ENCODE measurements at places on chromosomes 5 and 9.

DNA sequence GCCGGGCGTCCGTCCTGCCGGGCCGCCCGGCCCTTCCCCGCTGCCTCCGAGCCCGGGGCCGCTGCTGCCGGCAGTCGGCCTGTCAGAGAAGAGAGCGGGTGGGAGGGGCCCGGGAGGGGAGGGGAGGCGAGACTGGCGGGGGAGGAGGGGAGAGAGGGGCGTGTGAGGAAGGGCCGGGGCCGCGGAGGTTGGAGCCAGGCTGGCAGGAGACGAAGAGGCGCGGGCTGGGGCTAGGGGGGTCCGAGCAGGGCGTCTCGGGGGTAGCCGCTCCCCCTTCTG, 570 bp downstream of the CREBRF start:
- DNase-seq: no peak

GRCh38 chr5:9864791-9865190, 234.6 kb upstream of the TAS2R1 start:
- DNase-seq: no peak

GRCh38 chr5:168881427-168882149, 302.4 kb upstream of the PANK3 start:
- no peak for DNase-seq

- no peak for DNase-seq
These were observed 15.6 kb upstream of the COL23A1 start for GRCh38 chr5:178605788-178606187.

- no peak for DNase-seq
These were observed 44.4 kb downstream of the BNC2 start for GRCh38 chr9:16825971-16826625.

DNA sequence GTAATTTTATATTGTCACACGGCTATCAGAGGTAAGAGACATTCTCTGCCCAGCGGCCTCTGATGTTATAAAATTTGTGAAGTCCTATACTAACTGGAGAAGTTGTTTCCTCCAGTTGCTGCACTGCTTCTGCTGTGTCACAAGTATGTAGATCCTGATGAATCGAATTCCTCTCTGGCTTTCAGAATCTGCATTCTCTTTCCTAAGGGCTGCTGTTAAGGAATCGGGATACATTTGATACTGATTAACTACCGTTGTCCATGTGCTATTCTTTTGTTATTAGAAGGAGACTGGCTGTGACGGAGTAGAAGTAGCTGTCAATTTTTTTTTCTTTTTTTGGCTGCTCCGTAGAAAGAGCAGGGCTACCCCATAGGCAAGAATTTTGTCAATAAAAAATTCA, 81.7 kb upstream of the LRRC70 start:
- no peak for DNase-seq

DNA sequence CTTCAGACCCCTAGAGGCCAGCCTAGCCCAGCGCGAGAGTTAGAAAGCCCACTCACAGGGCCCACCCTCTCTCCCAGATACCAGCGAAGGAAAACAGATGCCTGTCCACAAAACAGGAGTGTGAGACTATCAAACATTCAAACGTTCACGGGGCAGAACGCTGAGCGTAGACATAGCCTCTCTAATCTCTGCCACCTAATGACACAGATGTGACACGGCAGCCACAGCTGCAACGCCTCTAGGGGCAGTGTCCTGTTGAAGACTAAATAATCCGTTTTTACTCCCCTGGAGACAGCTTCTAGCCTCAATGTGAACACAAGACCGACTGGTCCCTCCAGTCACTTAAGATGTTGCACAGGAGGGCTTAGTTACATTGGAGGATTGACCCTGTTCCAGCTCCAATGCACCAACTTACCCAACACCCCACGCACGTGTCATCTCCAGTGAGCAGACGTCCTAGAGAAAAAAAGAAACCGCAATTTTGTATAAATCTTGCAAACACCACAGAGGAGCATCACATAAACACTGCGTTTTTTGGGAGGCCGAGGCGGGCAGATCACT, 14.3 kb downstream of the DIPK1B start:
- peak; percentile 61 for DNase-seq
